Cardiac muscle cell (in vitro differentiated cells and primary cell): ENCODE measurements at places on chromosomes 4 and X. TPM values are rescaled to one million over a fixed set of nuclear protein-coding genes. Genes with fewer than 3 reads are reported as not detected.

DNA sequence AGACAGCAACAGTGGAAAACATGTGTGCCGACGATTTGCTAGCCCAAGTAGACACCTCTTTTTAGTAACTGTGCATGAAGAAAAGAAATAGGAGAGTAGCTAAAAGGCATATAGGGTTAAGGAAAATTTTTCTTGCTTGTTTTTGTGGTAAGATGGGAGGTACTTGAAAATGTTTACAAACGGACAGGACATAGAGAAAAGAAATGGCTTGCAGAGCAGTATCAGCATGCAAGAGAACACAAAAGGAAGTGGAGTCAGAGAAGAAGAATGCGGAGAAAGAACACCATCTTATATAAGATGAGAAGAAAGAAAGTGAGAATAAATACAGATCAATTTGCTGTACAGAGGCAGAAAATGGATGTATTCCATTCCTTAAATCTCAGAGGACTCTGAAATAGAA lies 263.7 kb upstream of the ETNPPL start:
- no peaks in the 10 kb centered on the region for H3K36me3 ChIP-seq
- H3K4me3 ChIP-seq, result no peak overlapping the region
- H3K27ac ChIP-seq, result no peak overlapping the region
- no peak for DNase-seq

DNA sequence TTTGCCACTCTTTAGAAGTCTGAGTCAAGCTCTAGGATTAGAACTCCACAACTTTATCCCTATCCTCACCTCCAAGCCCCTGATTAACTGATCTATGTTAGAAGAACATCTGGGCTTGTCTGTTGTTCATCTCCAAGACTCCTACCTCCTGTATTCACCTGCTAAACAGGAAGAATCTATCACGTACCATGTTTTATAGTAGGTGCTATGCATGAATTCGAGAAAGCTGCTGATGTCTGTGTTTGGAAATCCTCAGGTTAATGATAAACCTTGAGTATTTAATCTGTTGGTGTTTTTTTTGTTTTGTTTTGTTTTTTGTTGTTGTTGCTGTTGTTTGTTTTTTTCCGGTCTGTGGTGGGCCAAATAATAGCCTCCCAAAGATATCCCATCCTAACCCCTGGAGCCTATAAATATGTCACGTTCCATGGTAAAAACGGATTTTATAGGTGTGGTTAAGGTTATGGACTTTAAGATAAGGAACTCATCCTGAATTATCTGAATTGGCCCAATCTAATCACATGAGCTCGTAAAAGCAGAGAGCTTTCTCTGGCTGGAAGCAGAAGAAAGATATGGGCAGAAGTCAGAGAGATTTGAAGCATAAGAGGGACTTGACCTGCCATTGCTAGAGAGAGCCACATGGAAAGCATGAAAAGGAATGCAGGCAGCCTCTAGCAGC lies 101.2 kb upstream of the DUSP21 start:
- no peaks in the 10 kb centered on the region for H3K27me3 ChIP-seq
- no peaks in the 10 kb centered on the region for H3K36me3 ChIP-seq
- no peak overlapping the region for H3K4me3 ChIP-seq
- DNase-seq, result no peak
- H3K27ac ChIP-seq, result no peak overlapping the region
- no peaks in the 10 kb centered on the region for H3K4me1 ChIP-seq

GRCh38 chrX:39936886-39937770 lies 160.6 kb downstream of the BCOR start:
- no peak overlapping the region for H3K4me3 ChIP-seq
- H3K4me1 ChIP-seq, result no peaks in the 10 kb centered on the region
- no peaks in the 10 kb centered on the region for H3K36me3 ChIP-seq

- no peaks in the 10 kb centered on the region for H3K27me3 ChIP-seq
- no peaks in the 10 kb centered on the region for H3K36me3 ChIP-seq
- H3K4me1 ChIP-seq, result no peaks in the 10 kb centered on the region
- DNase-seq, result no peak
Measured at GRCh38 chr4:150158041-150158440, 79.8 kb downstream of the DCLK2 start.

- no peak overlapping the region for H3K27ac ChIP-seq
- no peaks in the 10 kb centered on the region for H3K4me1 ChIP-seq
- H3K36me3 ChIP-seq, result no peaks in the 10 kb centered on the region
- DNase-seq, result no peak
Measured at GRCh38 chr4:153001626-153002025, 65.5 kb downstream of the FHDC1 start.

GRCh38 chr4:185726931-185727330 lies 85.1 kb downstream of the SORBS2 start:
- no peak overlapping the region for H3K4me3 ChIP-seq
- no peak overlapping the region for H3K27ac ChIP-seq
- H3K4me1 ChIP-seq, result peaks cover 14% of the 10 kb centered on the region
- no peaks in the 10 kb centered on the region for H3K36me3 ChIP-seq
- no peak for DNase-seq
- H3K27me3 ChIP-seq, result no peaks in the 10 kb centered on the region

GRCh38 chrX:7462110-7462509 lies 314.2 kb upstream of the PUDP start:
- no peak overlapping the region for H3K4me3 ChIP-seq
- H3K27me3 ChIP-seq, result no peaks in the 10 kb centered on the region
- H3K4me1 ChIP-seq, result no peaks in the 10 kb centered on the region
- H3K36me3 ChIP-seq, result no peaks in the 10 kb centered on the region
- DNase-seq, result no peak
- no peak overlapping the region for H3K27ac ChIP-seq

DNA sequence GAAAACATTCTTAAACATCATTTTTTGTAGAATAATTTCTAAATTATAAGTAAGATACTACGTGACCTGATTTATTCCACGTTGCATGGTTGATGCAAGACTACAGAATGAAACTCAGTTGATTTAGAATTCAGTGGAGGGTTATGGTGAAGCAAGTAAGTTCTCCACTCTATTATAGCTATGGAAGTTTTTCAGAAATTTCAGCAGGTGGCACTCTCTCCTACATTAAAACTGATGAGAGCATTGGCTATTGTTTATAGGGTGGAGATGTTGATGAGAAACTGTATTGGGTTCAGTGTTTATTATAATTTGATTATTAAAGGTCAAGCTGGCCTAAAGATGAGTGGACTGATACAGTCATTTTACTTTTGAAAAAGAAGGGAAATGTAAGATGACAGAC lies 88.0 kb downstream of the FNIP2 start:
- DNase-seq, result peak; percentile 20
- no peaks in the 10 kb centered on the region for H3K4me1 ChIP-seq
- H3K4me3 ChIP-seq, result no peak overlapping the region
- H3K27me3 ChIP-seq, result no peaks in the 10 kb centered on the region

- H3K27ac ChIP-seq, result peak overlapping the region; percentile 43
- H3K4me1 ChIP-seq, result peaks cover 9% of the 10 kb centered on the region
- DNase-seq, result no peak
- no peaks in the 10 kb centered on the region for H3K27me3 ChIP-seq
- no peak overlapping the region for H3K4me3 ChIP-seq
- H3K36me3 ChIP-seq, result peaks cover 15% of the 10 kb centered on the region
Measured at GRCh38 chr4:7007944-7008343, 35.2 kb upstream of the TADA2B start.

DNA sequence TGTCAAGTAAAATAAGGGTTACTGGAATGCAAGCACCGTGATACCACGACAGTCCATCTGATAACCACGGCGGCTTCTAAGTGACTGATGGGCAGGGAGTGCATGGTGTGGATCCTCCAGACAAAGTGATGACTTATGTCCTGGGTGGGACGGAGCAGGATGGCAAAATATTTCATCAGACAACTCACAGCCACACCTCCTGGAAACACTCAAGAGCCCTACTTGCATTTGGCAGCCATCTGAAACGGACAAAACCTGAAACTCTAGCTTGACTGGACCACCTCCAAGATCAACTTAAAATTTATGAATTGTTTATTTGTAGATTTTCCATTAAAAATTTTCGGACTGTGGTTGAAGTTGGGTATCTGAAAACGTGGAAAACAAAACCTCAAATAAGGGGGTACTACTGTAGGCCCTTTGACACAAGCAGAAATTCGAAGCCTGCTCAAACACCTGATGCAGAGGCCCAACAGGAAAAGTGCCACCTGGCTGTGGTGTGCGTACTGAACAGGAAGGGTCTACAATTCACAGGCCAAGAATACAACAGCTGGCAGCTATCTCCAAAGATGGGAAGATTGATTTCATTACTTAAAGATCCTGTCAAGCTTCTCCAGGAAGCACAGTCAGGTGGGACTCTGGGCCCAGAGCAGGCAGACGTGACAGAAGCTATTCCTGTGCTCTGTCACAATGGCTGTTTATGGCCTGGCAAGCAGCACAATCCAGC lies 26.0 kb downstream of the LRIT3 start:
- no peaks in the 10 kb centered on the region for H3K36me3 ChIP-seq
- H3K27ac ChIP-seq, result no peak overlapping the region
- no peaks in the 10 kb centered on the region for H3K27me3 ChIP-seq
- H3K4me1 ChIP-seq, result peaks cover 11% of the 10 kb centered on the region

GRCh38 chrX:11103006-11103405 lies 8.1 kb upstream of the HCCS start:
- H3K36me3 ChIP-seq, result no peaks in the 10 kb centered on the region
- no peak for DNase-seq
- peaks cover 9% of the 10 kb centered on the region for H3K4me1 ChIP-seq
- no peaks in the 10 kb centered on the region for H3K27me3 ChIP-seq
- no peak overlapping the region for H3K27ac ChIP-seq

DNA sequence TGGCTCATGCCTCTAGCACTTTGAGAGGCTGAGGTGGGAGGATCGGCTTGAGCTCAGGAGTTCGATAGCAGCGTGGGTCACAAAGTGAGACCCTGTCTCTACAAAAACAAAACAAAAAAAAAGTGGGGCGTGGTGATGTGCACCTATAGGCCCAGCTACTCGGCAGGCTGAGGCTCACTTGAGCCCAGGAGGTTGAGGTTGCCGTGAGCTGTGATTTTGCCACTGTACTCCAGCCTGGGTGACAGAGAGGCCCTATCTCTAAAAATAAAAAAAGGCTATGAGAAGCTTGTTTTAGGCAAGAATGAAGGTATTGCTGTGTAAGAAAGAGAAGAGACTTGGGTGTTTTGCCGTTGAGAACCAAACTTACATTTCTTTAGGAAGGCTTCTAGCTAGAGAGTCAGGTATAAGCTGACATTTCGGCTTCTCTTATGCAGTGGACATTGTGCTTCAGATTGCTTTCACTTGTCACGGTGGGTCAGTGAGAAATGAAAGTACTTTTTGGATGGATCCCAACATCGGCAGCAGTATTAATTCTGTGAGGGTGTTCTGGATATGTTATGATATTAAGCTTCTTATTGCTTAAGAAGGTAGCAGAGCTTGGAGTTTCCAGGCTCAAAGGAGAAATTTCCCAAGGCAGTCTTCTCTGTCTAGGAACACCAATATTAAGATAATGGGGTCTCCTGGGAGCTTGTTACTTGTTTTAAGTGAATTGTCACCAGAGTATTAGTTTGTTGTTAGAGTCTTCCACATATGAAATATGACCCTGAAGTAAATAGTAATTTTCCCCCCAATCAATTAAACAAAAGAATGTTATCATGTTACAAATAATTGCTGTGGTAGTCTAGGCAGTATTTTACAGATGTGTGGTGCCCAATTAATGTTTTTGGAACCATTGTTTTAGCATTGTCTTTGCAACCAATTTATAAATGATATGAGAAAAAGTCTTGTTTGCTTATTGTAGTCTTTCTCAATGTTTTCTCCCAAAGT lies 17.6 kb downstream of the TMEM131L start:
- no peak overlapping the region for H3K4me3 ChIP-seq
- DNase-seq, result peak; percentile 40

GRCh38 chr4:184406958-184407391 lies 67.4 kb downstream of the IRF2 start:
- H3K4me1 ChIP-seq, result no peaks in the 10 kb centered on the region
- H3K4me3 ChIP-seq, result no peak overlapping the region
- H3K27me3 ChIP-seq, result no peaks in the 10 kb centered on the region

- peaks cover 23% of the 10 kb centered on the region for H3K36me3 ChIP-seq
- H3K27me3 ChIP-seq, result no peaks in the 10 kb centered on the region
- H3K4me3 ChIP-seq, result no peak overlapping the region
- no peak overlapping the region for H3K27ac ChIP-seq
Measured at GRCh38 chrX:106955004-106955772, 35.0 kb downstream of the CLDN2 start.

GRCh38 chrX:9257718-9258420 lies 207.0 kb upstream of the TBL1X start:
- H3K4me1 ChIP-seq, result no peaks in the 10 kb centered on the region
- no peak overlapping the region for H3K27ac ChIP-seq
- H3K36me3 ChIP-seq, result no peaks in the 10 kb centered on the region
- no peak overlapping the region for H3K4me3 ChIP-seq
- DNase-seq, result no peak

- peak overlapping the region; percentile 86 for H3K27ac ChIP-seq
- H3K4me1 ChIP-seq, result peaks cover 23% of the 10 kb centered on the region
- no peak overlapping the region for H3K4me3 ChIP-seq
- peak; percentile 99 for DNase-seq
Measured at GRCh38 chr4:76984788-76985211, 35.2 kb downstream of the SEPTIN11 start.

GRCh38 chrX:143500751-143501150 lies 16.5 kb downstream of the SPANXN3 start:
- no peak for DNase-seq
- no peaks in the 10 kb centered on the region for H3K27me3 ChIP-seq
- H3K4me1 ChIP-seq, result no peaks in the 10 kb centered on the region

DNA sequence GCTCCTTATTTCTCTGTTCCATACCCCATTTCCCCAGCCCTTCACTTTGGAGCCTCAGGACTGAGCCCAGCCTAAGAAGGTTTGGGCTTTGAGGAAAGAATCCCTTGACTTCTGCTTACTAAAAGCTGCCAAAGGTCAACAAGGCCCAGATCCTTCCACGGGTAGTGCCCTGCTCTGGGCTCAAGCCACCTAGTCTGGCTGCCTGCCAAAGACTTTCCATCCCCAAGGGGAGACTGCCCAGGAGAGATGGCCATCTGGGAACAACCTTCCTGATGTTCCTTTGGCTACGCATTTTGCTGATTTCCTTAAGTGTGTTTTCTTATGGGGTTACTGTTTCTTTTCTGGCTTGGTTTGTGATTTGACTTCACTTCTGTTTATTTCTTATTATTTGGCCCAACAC lies 49.8 kb upstream of the NDP start:
- DNase-seq, result no peak
- H3K4me3 ChIP-seq, result no peak overlapping the region
- H3K27me3 ChIP-seq, result no peaks in the 10 kb centered on the region
- H3K27ac ChIP-seq, result no peak overlapping the region

GRCh38 chr4:74109116-74109869 lies 10.3 kb upstream of the CXCL2 start:
- H3K36me3 ChIP-seq, result no peaks in the 10 kb centered on the region
- no peak overlapping the region for H3K4me3 ChIP-seq

GRCh38 chrX:8034058-8034457 lies 106.8 kb upstream of the PNPLA4 start:
- H3K4me3 ChIP-seq, result no peak overlapping the region
- peak overlapping the region; percentile 64 for H3K27ac ChIP-seq
- no peaks in the 10 kb centered on the region for H3K27me3 ChIP-seq
- H3K4me1 ChIP-seq, result peaks cover 45% of the 10 kb centered on the region

EGFL6 gene
- 0.07 TPM in 1 of 2 replicates, not detected in the other for total RNA-seq

CCNB3 gene
- 0.25 and 1.8 TPM in 2 replicates for total RNA-seq

ZNF280C gene
- 3.7 and 6.8 TPM in 2 replicates for total RNA-seq

TBC1D9 gene
- 4.9 and 5.2 TPM in 2 replicates for total RNA-seq

ATP2B3 gene
- total RNA-seq, result 0.14 and 0.21 TPM in 2 replicates

LIMCH1 gene
- 2.8 and 5.0 TPM in 2 replicates for total RNA-seq

ANK2 gene
- 148 and 190 TPM in 2 replicates for total RNA-seq

BRS3 gene
- total RNA-seq, result not detected in 2 replicates
